Activated CD8-positive, alpha-beta memory T cell treated with anti-CD3 and anti-CD28 coated beads for 1 hour (primary cell): ENCODE measurements at places on chromosomes 1 and 21.

DNA sequence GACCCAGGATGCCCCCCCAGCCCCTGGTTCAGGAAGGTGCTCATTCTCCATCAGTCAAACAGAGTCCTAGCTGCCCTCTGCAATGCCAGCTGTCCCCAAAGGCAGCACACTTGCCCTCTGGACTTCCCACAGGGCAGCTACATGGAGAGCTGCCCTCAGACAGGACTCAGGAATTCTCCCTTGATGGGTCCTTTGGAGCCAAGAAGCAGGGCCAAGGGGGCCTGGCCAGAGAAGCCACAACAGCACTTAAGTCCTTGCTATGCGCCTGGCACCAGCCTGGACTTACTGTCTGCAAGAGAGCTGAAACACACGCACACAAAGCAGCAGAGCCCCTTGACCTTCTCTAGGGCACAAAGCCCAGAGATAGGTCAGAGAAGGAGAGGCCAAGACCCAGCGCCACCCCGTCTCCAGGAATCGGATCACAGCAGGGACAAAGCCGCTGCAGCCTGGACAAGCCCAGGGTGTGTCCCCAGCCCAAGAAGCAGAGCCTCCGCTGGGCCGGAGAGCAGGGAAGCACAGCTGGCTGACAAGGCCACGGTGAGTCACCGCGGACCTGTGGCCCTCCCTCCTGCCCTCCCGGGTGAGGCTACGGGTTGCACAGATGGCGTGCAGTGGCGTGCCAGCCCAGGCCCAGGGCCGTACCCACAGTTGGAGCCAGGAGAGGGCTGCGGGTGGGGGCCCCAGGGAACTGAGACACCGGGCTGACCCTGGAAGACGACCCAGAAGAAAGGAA lies 1.7 kb downstream of the WNT9A start:
- no peak for DNase-seq

GRCh38 chr1:28392027-28392652 lies 22.6 kb downstream of the PHACTR4 start:
- DNase-seq = no peak

- DNase-seq = no peak
Observed at GRCh38 chr1:36968730-36969129, 65.6 kb downstream of the GRIK3 start.

GRCh38 chr1:212355230-212355969 lies 59.3 kb downstream of the PACC1 start:
- DNase-seq = no peak

GRCh38 chr1:112629256-112629655 lies 9.6 kb downstream of the CAPZA1 start:
- no peak for DNase-seq

DNA sequence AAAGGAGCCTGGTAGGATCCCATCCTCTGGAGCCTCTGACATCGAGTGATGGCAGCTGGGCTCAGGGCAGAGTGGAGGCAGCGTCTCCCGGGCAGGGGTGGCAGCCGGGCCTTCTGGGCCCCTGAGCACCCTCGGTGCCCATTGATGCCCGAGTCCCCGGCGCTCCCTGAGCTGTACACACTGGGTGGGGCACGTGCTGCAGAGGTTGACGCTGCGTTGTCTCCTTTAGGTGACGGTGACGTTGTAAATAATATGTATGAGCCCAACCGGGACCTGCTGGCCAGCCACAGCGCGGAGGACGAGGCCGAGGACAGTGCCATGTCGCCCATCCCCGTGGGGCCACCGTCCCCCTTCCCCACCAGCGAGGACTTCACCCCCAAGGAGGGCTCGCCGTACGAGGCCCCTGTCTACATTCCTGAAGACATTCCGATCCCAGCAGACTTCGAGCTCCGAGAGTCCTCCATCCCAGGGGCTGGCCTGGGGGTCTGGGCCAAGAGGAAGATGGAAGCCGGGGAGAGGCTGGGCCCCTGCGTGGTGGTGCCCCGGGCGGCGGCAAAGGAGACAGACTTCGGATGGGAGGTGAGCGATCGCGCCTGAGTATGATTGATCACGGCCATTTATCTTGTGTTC lies 117.0 kb downstream of the PRDM16 start:
- no peak for DNase-seq

DNA sequence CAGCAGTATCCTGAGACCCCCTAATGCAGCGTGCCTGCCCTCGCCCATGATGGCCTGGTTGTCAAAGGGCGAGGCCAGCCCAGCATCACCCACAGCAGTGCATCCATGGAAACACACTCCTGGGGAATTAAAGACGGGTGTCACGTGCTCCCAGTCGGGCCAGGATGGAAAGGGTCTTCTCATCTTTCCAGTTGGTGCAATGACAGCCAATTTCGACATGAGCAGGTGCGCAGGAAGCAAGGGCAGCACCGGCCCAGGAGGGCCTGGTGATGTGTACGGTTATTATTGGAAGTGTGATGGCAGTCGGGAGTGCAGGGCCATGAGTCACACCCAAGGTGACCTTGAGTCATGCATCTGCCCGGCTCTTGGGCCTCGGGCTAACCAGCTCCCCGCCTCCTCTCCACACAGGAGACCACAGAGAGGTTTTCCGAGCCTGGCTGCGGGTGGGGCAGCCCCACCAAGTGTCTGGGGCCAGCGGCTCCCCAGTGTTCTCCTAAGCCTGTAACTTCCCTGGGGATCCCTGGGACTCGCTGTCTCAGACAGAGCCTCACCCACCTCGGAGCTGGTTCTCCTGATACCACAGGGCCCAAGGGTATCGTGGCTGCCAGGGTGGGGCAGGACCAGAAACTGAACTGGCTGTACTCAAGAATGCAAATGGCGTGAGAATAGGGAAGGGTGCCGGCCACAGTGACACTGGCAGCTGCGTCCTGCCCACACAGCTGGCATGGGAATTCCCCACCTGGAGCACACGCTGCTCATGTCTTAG lies 119.8 kb downstream of the SIK1 start:
- no peak for DNase-seq

- DNase-seq = no peak
Observed at GRCh38 chr1:230065571-230065970, 1.5 kb upstream of the GALNT2 start.

DNA sequence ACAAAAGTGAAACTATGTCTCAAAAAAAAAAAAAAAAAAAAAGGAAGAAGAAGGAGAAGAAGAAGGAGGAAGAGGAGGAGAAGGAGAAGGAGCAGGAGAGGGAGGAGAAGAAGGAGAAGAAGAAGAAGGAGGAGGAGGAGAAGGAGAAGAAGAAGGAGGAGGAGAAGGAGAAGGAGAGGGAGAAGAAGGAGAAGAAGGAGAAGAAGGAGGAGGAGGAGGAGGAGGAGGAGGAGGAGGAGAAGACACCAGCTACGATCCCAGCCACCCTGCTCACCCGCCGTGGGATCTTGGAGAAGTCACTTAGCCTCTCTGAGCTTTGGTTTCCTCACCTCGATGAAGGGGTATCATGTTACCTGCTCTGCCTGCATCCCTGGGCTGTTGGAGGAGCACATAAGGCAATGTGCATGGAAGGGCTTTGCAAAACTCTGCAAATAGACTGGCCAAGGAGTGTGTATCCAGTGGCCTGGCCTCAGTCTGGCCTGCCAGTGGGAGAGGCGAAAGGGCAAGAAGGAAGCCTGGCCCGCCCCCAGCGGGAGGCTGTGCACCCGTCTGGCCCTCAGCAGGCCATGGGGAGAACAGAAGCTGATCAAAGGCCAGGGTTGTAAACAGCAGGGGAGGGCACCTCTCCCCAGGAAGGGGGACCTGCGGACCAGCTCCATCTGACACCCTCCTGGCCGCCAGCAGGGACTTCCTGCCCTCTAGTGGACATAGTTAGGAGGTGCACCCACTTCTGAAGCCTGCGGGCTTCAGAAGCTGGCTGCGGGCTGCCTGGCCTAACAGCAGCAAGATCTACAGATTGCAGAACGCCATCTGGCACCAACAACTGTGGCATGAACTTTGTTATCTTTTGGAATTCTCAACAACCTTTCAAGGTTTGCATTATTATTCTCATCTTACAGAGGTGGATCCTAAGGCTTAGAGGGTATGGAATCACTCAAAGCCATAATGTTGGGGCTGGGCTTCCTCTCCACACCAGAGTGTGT lies 19.2 kb upstream of the CDK18 start:
- DNase-seq = peak; percentile 36

DNA sequence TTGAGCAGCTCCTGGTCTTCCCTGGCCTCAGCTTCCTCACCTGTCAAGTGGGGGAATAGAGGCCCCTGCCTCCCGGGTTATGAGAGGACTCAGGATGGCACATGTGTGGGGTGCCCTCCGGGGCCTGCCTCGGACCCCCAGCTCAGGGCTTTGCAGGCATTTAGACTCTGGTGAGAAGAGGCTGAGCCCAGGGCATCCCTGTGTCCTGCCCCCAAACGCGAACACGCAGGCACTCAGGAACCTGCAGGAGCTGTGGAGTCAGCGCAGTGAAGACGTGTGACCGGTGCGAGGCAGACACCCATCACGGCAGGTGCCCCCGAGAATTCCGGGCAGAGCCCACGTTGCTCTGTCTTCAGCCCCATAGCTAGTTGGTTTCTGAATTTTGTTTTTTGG lies 5.5 kb upstream of the PEX10 start:
- no peak for DNase-seq

- DNase-seq = no peak
Observed at GRCh38 chr1:41714638-41715389, 203.9 kb downstream of the HIVEP3 start.

GRCh38 chr21:20301395-20301794 lies 696.8 kb upstream of the NCAM2 start:
- DNase-seq = no peak

DNA sequence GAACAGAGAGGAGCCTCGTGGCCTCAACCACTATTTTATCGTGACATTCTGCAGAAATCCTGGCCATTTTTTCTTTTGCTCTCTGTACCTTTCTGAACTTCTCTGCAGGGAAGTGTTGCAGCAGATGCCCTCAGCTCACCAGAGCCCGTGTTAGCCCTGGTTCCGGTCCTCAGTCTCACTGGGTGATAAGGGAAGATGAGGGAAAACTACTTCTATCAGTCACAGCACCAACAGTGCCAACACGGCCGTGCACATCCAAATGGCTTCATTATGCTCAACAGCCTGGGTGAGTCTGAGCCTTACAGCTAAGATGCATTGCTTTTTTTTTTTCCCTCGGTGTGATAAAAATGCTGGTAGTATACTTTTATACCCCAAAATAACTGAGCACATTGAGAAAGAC lies 93.0 kb downstream of the KIF26B start:
- DNase-seq = no peak

DNA sequence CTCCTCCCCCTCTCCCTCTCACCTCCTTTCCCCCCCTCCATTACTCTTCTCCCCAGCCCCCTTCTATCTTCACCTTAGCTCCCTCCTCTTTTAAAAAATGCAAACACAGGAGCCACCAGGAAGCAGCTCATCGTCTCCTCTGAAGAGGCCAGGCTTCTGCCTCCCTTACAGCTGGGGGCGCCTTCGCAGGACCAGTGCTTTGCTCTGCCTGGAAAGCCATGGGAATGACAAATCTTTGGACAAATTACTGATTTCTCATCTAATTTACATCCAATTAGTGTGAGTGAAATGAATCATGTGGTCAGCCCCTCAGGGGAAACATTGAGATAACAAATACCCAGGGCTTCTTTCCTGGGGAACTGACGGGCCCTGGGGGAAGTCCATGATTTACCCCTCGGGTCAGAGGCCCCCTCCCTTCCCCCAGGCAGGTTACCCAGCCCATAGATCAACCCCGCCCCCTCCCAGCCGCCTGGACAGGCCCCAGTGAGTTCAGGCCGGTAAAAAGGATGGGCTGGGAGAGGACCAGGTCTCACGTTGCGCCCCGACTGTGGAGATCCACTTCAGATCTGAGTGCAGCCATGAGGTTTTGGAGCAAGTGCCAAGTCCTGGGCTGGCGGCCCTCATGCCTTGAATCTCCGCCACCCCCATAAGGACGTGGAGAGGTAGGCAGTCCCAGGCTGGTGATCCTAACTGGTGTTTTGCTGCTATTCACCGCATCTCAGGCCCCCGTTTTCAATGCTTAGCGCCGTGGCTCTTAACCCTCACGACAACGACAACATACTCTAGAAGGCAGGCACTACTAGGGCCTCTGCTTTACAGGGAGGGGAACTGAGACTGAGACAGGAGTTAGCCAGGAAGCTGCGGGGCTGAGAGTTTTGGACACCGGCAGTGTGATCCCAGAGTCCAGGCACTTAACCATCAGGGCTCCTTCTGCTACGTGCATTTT lies 300.8 kb downstream of the RRAGC start:
- DNase-seq = no peak

- no peak for DNase-seq
Observed at GRCh38 chr1:206716870-206717673, 32.4 kb downstream of the MAPKAPK2 start.

GRCh38 chr1:65172936-65173690 lies 25.1 kb downstream of the AK4 start:
- DNase-seq = no peak

- DNase-seq = no peak
Observed at GRCh38 chr1:228401782-228402640, 4.6 kb downstream of the TRIM11 start.

DNA sequence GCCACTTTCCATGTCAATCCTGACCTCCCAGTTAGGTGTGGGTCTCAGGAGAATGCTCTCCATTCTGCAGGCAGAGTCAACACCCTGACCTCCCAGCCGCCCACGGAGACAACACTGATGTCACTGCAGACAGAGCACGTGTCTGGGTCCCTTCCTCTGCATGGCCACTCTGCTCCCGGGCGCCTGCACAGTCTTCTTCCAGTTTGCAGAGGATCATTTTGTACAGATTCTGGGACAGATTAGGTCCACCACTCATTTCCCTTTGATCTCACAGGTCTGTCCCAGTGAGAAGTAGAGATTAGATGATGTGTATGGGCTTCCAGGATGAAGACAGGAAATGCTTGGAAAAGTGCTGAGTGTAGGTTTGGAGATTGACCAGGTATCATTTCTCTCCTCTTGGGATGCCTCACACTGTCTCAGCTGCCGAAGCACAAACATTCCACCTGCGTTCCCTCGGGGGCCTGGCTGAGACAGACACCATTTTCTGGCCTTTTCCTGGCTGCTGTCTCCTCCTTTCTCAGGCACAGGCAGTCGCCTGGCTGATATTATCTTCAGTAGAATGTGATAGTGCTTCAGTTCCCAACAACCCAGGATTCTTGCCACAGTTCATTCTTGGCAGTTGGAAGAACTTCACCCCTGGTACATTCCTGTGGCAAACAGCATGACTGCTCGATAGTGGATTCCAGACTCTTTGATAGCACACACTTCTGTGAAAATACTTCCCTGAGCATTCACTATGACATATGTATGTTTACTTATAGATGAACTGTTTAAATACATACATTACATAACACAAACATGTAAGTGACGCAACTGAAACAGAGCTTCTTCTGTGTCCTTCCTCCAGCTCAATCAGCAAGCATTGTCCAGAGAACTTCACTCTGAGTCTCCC lies 7.9 kb downstream of the MYBPHL start:
- no peak for DNase-seq

GRCh38 chr21:21818898-21819297 lies 820.7 kb downstream of the NCAM2 start:
- DNase-seq = no peak

GRCh38 chr1:206100226-206100815 lies 16.9 kb downstream of the AVPR1B start:
- DNase-seq = no peak

GRCh38 chr1:107618539-107618938 lies 346.4 kb downstream of the VAV3 start:
- no peak for DNase-seq

GRCh38 chr1:109392037-109392787 lies 5.5 kb downstream of the SORT1 start:
- DNase-seq = no peak
